ENCODE measurements at places on chromosomes 16 and 17.

- no peak for DNase-seq
Observed at GRCh38 chr16:11319529-11320146, 25.6 kb upstream of the RMI2 start.

- DNase-seq = no peak
Observed at GRCh38 chr17:28843816-28844148, 1.2 kb upstream of the FAM222B start.

DNA sequence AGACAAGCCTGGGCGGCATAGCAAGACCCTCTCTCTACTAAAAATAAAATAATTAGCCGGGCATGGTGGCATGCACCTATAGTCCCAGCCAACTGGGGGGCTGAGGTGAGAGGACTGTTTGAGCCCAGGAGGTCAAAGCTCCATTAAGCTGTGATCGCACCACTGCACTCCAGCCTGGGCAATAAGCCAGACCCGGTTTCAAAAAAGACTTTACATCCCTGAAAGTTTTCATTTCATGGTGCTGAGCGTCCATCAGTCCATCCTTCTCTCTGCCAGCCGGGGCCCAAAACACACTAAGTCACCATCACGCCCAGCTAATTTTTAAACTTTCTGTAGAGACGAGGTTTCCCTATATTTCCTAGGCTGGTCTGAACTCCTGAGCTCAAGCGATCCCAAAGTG lies 10.6 kb downstream of the RAB40B start:
- DNase-seq = no peak

DNA sequence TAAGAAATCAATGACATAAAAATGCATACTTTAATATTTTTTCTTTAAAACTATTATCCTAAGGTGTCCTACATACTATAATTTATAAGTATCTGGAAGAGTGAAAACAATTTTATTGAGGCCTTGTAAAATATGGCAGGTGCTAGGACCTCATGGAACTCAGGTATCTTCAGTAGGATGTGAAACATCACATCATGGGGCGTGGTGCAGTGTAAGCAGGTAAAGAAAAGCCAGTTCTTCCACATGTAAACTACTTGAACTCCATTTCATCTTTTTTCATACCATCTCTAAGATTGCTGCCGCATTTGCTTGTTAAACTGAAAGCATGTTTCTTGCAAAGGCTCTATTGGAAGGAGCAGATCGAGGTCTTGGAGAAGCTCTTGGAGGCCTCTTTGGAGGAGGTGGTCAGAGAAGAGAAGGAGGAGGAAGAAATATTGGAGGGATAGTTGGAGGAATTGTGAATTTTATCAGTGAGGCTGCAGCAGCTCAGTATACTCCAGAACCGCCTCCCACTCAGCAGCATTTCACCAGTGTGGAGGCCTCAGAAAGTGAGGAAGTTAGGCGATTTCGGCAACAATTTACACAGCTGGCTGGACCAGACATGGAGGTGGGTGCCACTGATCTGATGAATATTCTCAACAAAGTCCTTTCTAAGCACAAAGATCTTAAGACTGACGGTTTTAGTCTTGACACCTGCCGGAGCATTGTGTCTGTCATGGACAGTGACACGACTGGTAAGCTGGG lies at the start of gene CAPNS2:
CAPNS2 (plus strand) TSS at position 253 of the 744 bp plus-strand sequence; CDS start at position 326, 73 bp downstream.
- DNase-seq = peak; percentile 83

GRCh38 chr16:30602616-30603277 lies 7.4 kb downstream of the ZNF689 start:
- DNase-seq = peak; percentile 49

DNA sequence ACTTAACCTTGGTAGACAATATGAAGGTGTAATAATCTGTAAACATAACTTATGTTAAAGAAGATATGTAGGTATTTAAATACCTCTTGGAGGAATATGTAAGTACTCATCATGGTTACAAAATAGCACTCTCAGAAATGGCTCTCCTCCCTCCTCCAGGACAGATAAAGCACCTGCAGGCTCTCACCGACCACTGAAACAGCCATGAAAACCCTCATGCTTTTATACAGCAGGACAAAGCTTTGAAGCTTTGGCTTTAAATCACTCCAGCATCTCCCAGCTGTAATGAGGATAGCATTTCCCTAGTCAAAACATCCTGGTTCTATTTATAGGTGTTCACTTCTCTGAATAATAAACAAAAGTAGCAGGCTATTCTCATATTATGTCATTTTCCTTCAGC lies 69.1 kb upstream of the PMFBP1 start:
- no peak for DNase-seq

- peak; percentile 87 for DNase-seq
Observed at GRCh38 chr17:63406689-63407330, 39.3 kb downstream of the CYB561 start.

- DNase-seq = no peak
Observed at GRCh38 chr16:85936816-85937215, 37.9 kb downstream of the IRF8 start.

DNA sequence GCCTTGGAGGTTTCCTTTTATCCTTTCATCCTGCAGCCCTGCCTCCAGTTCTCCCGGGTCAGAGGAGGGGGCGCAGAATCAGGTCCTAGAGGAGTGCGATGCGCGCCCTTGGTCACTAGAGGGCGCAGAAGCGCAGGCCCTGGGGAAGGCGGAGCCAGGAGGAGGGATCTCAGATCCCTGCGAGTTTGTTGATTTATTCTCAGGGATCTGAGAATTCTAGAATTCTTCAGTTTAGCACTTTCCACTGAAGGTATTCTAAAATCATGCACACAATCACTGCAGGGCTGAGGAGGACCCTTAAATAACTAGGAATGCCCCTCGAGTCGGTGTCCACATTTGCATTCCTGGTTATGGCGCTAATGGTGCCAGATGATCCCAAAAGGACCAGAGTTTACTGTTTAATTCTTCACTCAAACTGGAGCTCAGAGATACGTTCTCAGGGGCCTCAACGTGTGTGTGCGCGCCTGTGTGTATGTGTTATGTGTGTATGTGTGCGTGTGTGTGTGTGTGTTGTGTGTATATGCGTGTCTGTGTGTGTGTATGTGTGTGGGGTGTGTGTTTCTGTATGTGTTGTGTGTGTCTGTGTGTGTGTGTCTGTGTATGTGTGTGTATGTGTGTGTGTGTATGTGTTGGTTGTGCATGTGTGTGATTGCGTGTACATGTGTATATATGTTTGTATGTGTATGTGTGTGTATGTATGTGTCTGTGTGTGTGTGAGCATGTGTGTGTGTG lies 6.9 kb upstream of the ELAC2 start:
- DNase-seq = peak; percentile 76

DNA sequence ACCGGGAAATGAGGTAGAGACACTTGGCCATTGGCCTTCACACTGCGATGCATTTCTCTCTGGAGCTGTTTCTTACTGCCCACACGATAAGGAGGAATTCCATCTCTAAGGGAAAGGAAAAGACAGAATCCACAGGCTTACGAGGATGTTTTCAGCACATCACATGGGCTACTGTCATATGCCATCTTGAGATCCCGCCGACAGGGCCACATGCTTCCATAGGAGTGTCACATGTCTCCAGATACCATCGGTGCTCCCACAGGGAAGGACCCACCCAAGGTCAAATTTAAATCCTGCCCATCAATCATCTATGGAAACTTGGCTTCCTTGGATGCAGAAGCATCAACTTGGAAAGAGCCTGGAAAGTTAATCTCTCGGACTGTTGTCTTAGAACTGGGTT lies 20.0 kb downstream of the AXIN2 start:
- DNase-seq = no peak

DNA sequence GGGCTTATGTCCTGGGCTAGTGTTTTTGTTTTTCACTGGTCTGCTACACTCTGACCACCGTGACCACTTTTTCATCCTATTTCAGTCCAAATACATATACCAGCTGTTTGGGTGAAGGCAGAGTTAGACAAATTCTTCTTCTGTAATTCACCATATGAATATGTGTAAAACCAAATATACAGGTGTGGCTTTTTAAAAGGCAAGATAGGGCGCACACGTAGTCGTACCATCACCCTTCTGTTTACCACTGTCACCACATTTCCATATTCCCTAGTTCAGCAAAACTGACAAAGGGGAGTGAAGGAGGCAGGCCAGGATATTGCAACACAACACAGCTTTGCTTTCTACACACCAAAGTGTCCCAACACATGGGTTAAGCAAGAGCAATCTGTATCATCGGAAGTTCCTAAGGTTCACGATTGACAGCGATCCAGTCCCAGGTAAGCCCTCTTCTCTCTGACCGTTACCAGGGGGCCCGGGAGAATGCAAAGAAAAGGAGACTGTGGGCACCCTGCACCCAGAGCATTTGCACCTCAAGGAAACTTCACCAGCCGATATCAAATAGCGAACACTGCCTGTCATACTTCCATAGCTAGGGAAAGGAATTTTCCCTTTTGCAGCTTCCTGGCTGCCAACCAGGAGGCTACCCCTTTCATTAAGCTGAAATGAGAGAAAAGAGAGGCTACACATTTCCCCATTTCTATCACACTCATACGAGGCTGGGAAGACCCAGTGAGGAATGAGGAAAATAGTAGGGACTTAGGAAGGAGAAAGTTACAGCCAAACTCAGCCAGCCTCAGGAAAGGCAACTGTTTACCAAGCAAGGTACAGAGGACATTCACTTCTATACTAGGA lies 23.1 kb downstream of the CREBBP start:
- peak; percentile 90 for DNase-seq

DNA sequence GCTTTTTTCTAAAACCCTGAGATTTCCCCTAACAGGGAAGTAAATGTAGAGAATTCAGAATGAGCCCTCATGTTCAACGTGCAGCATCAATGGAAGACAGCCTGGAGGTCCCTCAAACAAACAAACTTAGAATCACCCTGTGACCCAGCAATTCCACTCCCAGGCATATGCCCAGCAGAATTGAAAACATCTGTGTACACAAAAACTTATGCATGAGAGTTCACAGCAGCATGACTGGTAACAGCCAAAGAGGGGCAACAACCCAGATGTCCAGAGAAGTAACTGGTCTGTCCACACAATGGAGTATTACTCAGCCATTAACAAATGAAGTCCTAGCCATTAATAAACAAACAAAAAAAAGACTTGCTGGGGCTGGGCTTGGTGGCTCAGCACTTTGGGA lies 252.7 kb downstream of the PARN start:
- DNase-seq = no peak

- no peak for DNase-seq
Observed at GRCh38 chr16:72665701-72666100, 382.2 kb downstream of the ZFHX3 start.

- no peak for DNase-seq
Observed at GRCh38 chr16:30581457-30581856, 4.0 kb downstream of the ZNF785 start.

DNA sequence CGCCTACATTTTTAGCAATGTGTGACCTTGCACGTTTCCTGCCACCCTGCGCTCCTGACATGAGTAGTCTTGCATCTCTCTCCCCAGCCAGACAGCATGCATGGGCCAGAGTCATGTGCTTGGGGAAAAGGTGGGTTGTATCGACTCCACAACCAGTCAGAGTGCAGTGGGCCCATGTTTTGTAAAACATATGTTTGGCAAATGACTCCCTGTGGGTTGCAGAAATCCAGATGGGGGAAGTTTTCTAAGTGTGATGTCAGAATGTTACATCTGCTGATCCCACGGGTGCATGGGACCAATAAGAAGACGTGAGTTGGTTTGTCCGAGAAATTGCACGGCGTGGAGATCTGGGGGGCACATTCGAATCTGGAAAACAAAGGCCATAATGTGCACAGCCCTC lies 147.1 kb downstream of the FOXL1 start:
- DNase-seq = no peak

GRCh38 chr17:48644910-48645557 lies 18.9 kb upstream of the HOXB9 start:
- no peak for DNase-seq

GRCh38 chr17:35011671-35012216 lies 31.4 kb downstream of the LIG3 start:
- DNase-seq = no peak

- peak; percentile 87 for DNase-seq
Observed at GRCh38 chr16:88936556-88937205, 40.3 kb downstream of the CBFA2T3 start.

All from inflammatory macrophage (primary cell).